ENCODE measurements at places on chromosomes 5 and 9. TPM values are rescaled to one million over a fixed set of nuclear protein-coding genes. Genes with fewer than 3 reads are reported as not detected.

The KLHL3 gene
- polyA plus RNA-seq = 7.4 TPM

The MYMK gene
- 0.30 TPM for polyA plus RNA-seq

The ANAPC2 gene
- polyA plus RNA-seq = 30.2 TPM

- no peaks in the 10 kb centered on the region for H3K27me3 ChIP-seq
- H3K4me1 ChIP-seq = no peaks in the 10 kb centered on the region
- DNase-seq = no peak
- no peaks in the 10 kb centered on the region for H3K36me3 ChIP-seq
- H3K27ac ChIP-seq = no peak overlapping the region
- no peak overlapping the region for H3K4me3 ChIP-seq
Measured at GRCh38 chr5:143755966-143756365, 56.0 kb upstream of the HMHB1 start.

DNA sequence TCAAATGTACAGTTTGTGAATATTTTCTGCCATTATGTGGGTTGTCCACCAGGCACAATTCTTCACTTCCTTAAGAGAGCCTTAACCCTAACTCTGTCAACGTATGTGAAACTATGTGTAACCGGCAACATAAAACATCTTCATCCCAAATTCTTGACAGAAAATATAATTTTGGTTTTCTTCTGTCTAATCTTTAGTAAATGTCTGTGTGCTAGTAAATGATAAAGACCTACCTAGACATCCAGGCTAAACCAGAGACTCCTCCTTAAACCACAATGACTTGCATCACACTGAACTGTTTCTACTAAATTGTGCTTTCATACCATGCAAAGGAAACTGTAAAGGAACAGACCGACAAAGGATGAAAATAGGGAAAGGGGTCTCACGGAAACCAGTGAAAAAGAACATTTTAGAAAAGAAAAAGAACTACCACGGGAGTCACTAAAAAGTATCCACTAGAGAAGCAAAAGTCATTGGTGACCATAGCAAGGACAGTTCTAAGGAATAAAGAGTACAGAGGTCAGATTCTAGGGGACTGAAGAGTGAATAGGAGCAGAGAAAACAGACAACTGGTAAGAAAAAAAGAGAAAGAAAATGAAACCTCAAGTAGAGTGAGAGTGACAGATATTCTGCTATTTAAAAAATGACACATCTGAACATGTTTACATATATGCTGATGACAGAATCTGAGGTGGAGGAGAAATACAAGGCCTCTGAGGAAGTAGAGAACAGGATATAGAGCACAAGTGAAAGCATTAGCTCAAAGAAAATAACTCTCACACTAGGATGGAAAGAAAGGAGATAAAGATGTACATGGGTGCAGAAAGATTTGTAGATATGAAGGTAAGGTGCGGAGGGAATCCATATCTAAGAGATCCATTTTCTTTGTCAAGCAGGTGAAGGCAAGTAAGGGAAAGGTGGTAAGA lies 49.4 kb downstream of the FNIP1 start:
- H3K36me3 ChIP-seq = no peaks in the 10 kb centered on the region
- no peak for DNase-seq
- no peaks in the 10 kb centered on the region for H3K27me3 ChIP-seq
- H3K27ac ChIP-seq = no peak overlapping the region
- no peaks in the 10 kb centered on the region for H3K4me1 ChIP-seq
- H3K4me3 ChIP-seq = no peak overlapping the region

DNA sequence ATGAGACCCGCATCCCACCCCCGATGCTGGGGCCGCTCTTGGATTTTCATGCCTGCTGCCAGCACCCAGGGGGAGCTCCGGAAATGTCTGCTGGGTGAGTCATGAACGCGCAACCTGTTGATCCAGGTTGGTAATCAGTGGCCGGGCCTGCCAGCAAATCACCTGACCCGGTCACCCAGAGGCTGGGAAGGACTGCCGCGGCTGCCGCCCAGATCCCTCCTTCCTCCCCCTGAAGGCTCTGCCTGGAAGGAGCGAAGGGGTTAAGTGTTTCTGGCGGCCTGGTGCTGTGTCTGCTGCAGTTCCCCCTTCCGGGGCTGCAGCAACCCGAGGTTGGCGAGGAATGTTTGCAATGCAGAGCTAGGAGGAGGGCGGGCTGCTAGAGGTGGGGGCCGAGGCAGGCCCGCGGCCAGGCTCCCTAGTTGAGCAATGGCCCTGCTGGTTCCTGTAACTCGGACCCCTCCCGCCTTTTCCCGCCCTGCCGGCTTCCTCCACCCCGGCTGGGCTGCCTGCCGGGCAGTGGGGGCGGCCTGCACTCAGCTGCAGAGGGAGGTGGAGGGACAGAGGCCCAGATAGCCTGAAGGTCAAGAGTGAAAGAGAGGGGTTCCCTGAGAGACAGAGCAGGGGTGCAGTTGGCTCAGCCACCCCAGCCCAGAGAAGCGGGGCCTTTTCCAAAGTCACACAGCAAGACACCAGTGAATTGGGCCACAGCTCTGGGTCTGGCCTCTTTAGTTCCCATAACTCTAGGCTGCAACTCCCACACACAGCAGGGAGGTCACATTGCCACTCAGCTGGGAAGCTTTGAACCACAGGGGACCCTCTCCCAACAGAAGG lies 156.3 kb upstream of the IER5L start:
- DNase-seq = peak; percentile 87
- H3K4me1 ChIP-seq = peaks cover 41% of the 10 kb centered on the region
- peak overlapping the region; percentile 92 for H3K27ac ChIP-seq
- no peaks in the 10 kb centered on the region for H3K36me3 ChIP-seq

- no peak for DNase-seq
- no peaks in the 10 kb centered on the region for H3K36me3 ChIP-seq
- H3K4me1 ChIP-seq = no peaks in the 10 kb centered on the region
- no peaks in the 10 kb centered on the region for H3K27me3 ChIP-seq
Measured at GRCh38 chr5:65108786-65109743, 340.3 kb downstream of the CWC27 start.

DNA sequence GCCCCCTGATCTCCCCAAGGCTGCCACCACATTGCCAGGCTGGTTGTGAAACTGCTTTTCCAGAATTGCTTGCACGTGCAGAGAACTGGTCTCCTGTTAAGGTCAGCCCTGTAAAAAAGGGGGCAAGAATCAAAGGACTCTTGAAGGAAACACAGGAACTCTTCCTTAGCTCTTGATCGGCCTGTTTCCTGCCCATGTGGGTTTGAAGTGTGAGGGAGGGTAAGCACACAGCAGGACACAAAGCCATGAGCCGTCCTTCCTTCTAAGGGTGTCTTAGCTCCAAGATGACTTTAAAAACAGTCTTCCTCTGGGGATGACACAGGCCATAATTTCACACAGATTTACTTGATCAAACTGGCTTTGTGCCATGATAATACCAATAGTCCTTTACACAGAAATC lies 36.1 kb downstream of the TEK start:
- no peaks in the 10 kb centered on the region for H3K4me1 ChIP-seq
- no peaks in the 10 kb centered on the region for H3K27me3 ChIP-seq
- no peaks in the 10 kb centered on the region for H3K36me3 ChIP-seq
- no peak overlapping the region for H3K4me3 ChIP-seq
- no peak for DNase-seq

DNA sequence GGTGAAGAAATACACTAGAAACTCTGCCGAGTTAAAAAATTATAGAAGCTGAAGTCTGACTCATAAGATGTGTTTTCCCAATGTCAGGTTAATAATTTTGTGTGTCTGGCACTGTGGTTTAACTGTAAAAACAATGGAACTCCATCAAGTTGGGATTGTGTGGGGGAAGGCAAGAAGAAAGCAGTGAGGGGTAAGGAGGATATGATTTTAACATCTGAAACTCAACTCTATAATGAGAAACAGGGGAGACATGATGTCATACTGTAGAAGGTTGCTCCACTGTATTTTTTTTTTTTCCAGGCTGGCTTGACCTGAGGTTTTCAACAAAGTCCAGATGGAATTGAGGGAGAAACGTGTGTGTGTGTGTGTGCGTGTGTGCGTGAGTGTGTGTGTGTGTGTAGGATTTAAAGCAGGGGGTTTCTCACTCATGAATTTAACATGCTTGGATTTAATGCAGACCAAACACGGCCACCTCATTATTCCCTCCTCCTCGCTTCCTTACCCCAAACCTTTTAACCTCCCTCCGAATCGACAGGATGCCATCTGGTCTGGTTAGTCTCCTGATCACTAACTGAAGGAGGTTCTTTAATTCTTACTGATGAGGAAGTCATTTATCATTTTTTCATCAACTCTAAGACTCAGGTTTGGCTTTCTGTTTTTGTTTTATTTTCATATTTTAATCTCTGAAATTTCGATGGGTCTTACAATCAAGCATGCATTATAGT lies 140.2 kb upstream of the LPAR1 start:
- H3K27ac ChIP-seq = no peak overlapping the region
- H3K36me3 ChIP-seq = no peaks in the 10 kb centered on the region
- no peak for DNase-seq
- no peaks in the 10 kb centered on the region for H3K27me3 ChIP-seq

DNA sequence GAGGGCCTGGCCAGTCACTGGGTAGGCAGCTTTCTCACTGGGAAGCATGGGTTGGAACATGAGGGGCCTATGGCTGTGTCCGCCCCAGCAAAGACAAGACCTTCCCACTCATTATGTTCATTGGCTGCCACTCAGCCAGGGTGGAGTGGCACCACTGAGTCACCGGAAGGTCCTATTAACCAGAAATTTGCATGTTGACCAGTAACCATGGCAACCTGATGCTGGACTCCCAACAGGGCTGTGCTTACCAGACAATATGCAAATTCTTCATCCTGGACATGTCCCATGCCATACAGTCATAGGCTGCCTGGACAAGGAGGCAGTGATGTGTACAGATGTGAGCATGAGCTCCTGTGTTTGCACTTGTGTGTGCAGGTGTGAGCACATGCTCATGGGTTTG lies 66.7 kb downstream of the PSD2 start:
- no peak overlapping the region for H3K4me3 ChIP-seq
- H3K27me3 ChIP-seq = no peaks in the 10 kb centered on the region
- DNase-seq = no peak
- H3K27ac ChIP-seq = no peak overlapping the region

DNA sequence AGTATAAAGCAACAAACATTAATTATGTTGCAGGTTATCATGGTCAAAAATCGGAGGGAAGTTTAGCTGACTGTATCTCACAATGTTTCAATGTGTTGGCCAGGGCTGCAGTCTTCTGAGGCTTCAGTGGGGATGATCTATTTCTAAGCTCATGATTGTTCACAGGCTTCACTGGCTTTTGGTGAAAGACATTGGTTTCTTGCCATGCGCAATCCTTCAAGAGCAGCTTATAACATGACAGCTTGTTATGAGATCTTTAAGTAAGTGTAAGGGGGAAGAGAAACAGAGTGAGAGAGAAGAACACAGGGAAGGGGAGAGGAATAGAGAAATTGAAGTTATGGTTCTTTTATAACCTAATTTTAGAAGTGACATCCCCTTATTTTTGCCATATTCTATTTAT lies 385.9 kb upstream of the CHD1 start:
- H3K4me3 ChIP-seq = no peak overlapping the region
- no peak overlapping the region for H3K27ac ChIP-seq
- no peaks in the 10 kb centered on the region for H3K4me1 ChIP-seq

GRCh38 chr5:54870271-54870670 lies 115.1 kb downstream of the ESM1 start:
- no peaks in the 10 kb centered on the region for H3K4me1 ChIP-seq
- DNase-seq = no peak
- no peak overlapping the region for H3K4me3 ChIP-seq
- no peak overlapping the region for H3K27ac ChIP-seq
- peaks cover 1% of the 10 kb centered on the region for H3K27me3 ChIP-seq

All from H1 (cell line).